Urothelium cell line (cell line): ENCODE measurements at places on chromosomes 6 and 20.
A peak's percentile ranks its signal among the peaks of the same experiment; 100 is the strongest.

GRCh38 chr6:15090745-15091384, 155.0 kb upstream of the JARID2 start:
- no peak for DNase-seq

DNA sequence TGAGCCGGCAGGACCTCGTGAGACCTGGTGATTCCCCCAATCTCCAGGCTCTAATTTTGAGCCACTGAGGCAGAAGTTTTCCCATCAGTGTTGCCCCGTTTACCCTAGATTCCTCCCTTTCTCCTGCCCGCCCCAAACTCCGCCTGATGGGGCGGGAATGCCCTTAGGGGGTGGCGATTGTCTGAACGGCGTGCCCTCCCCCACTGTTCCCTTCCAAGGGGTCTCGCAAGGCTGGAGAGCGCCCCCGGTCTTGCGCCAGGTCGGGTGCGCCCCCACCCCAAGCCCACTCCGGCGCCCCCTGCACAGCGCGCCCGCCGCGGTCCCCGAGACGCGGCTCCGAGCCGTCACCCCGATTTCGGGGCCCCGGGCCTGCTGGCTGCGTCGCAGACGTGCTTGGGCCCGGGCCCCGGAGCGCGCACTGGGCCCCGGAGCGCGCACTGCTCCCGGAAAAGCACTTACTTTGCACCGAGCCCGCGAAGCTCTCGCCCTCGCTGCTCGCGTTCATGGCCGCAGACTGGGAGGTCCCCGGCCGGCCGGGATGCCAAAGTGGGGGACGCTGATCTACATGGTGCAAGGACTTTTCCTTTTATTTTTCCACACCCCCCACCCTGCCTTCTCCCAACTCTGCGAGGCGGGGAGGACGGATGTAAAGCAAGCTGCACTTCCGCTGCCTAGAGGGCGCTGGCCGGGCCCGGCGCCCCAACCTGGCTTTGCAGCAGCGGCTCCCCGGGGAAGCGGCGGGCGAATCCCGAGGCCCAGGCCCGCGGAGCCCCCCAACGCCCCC, at the start of gene ZFP64:
Gene ZFP64 (minus strand): TSS at position 648 of the 784 bp plus-strand sequence. CDS start 143 bp downstream, at position 505.
- peak; percentile 95 for DNase-seq

DNA sequence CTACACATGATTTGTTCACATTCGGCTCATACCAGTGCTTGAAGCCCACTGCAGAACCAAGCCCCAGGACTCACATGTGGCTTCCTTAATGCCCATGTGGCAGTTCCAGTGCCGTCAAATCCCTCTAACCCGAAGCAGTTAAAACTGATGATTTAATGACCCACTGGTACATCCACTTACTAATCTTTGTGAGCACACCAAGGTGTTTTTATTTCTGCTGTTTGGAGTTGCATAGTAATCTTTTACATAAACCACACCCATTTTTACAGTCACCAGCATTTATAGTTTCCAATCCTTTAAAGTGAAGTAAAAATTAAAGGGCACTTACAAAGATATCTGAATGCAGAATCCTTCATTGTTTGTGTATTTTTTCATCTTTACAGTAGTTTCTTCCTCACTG, 232.0 kb downstream of the ANKRD60 start:
- no peak for DNase-seq

GRCh38 chr20:25090492-25091429, 8.8 kb upstream of the VSX1 start:
- peak; percentile 26 for DNase-seq

DNA sequence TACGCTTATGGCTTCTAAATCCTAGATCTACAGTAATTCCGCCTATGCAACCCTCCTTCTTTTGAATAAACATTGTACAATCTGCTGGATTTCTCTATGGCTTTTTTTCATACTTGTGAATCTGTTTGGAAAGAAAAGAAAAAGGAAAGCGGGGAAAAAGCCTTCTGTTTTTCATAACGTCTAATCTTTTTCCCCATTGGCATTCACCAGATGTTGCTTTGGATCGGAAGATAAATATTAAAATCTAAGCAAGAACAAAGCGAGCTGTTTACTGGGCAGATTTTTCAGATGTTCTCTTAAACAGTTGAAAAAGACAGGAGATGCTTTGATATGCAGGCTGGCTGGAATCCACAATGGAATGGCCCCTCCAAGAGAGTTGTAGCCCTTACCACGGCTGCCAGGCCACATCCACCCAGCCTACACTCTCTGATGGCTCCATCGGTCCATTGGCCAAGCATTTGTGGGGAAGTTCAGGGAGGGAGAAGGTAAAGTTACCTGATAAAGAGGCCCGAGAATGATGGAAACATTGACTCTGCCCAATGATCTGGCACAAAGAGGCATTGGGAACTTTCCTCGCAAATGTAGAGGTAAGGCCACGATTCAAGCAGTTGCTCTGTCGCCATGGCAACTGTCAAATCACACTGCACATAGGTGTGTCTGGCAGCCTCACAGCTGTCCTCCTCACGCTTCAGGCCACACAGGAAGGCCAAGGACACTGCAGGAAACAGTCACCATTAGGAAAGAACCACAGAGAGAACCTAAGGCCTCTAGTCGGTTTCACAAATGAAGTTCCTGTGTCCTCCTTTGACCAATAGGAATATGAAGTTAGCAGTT, 70.3 kb downstream of the PKHD1 start:
- DNase-seq = no peak

DNA sequence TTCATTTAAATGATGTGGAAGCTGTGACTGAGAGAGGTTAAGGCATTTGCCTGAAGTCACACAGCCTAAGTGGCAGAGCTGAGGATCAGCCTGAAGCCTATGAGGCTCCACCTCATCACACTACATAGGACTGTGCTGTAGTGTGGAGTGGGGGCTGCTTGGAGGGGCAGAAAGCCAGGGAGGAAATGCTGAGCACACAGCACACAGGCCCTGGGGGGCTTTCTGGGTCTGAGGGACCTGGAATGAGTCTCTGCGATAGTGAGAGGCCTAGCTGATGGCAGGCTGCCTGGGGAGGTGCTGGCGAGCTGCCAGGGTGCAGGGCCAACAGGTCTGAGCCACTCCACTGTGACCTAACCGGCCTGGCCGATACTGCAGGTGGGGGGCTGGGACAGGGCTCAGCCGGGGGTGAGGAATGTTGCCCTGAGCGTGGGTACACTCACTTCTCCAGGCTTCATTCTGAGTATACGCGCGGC, 2.2 kb upstream of the ARHGAP40 start:
- no peak for DNase-seq

DNA sequence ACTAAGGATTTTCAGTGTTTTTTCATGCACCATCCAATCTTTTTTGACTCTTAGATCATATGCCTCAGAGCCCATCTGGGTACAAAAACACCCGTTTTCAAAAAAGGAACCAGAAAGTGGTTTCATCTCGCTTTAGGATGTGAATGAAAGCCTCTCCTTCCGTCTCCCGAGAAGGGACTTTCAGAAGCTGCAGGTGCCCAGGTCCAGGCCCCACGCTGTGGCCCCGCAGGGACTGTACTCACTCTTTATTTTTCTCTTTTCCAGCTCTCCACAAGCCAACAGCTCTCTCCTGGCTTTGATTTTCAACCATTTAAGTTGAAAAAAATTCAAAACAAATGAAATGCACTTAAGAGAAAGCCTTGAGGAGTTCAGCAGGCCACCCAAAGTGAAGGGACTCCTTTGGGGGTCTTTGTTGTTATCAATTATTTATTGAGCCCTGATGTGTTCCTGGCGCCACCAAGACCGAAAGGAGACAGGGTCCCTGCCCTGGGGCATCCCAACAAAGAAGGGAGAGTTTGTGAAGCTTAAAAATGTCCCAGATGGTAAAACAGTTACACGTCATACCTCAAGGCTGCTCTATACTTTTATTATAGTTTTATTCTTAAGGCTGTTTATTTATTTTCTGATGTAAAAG, 467.3 kb downstream of the PREX1 start:
- DNase-seq = no peak

- DNase-seq = no peak
These were observed 300.7 kb downstream of the RNGTT start for GRCh38 chr6:88662653-88663174.

DNA sequence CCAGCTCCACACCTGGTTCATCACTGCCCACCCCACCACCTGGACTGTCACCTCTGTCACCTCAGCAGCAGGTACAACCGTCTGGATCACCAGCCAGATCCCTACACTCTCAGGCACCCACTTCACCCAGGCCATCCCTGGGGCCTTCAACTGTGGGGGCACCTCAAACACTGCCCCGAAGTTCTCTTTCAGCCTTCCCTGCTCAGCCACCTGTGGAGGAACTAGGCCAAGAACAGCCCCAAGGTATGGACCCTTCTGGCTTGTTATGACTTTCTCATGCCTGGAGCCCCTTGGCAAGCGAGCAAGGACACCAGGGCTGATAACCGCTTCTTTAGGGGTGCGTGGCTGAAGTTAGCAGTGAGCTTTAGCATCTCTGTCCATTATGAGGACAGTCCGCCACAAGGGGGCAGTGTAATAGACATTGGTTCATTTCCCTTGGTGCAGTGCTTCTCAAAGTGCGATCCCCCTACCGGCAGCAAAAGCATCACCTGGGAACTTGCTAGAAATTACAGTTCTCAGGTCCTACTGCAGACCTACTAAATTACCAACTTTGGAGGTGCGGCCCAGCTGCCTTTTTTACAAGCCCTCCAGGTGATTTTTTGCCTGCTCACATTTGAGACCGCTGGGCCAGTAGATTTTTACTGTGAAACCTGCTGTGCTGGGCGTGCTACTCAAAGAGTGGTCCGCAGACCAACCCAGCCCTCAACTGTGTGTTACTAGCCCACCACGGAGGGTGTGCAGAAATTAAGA, 32.5 kb downstream of the PNPLA1 start:
- DNase-seq = peak; percentile 85

DNA sequence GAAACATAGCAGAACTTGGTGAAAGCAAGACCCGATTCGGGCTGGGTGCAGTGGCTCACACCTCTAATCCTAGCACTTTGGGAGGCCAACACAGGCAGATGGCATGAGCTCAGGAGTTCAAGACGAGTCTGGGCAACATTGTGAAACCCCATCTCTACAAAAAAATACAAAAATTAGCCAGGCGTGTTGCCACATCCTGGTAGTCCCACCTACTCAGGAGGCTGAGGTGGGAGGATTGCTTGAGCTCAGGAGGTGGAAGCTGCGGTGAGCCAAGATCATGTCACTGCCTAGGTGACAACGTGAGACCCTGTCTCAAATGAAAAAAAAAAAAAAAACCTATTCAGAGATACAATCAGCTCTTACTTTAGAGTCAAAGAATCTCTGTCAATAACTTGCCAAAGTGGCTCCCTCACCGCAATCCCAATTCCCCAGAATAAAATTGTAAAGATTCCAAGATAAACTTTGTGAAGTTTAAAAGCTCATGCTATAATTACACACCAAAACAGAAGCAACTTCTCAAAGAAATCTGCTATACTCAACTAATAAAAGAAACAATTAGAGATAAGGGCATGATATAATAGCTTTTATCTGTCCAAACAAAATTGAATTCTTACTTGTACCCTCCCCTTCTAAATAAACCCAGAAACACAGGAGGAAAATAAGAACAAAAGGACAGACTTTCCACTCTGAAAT, 33.6 kb downstream of the CDK19 start:
- DNase-seq = no peak

DNA sequence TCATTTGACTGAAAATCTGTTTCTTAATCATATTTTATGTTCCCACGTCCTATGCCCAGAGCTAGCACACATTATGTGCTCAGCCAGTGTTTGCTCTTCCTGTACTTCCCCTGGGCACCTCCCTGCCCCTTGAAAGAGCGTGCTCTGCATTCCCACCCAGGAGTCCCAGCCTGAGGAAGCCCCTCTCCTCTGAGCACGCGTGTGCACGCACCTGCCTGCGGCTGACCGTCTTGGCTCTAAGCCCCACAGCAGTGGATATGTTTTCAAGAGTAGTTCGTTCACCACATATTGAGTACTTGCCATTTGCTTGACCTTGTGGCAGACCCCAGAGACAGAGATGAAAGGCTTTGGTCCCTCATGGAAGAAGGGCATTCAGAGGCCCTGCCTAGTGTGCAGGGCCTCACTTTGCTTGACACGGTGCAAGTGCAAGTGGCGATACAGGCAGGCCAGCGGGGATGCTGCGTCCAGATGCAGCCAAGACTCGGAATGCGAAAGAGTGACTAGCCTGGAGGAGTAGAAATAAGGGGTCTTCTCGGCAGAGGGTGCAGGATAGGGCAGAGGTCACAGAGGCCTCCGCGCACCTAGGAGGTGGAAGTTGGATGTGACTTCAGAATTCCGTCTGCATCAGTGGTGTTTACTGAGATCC, 14.1 kb downstream of the SYNDIG1 start:
- no peak for DNase-seq

DNA sequence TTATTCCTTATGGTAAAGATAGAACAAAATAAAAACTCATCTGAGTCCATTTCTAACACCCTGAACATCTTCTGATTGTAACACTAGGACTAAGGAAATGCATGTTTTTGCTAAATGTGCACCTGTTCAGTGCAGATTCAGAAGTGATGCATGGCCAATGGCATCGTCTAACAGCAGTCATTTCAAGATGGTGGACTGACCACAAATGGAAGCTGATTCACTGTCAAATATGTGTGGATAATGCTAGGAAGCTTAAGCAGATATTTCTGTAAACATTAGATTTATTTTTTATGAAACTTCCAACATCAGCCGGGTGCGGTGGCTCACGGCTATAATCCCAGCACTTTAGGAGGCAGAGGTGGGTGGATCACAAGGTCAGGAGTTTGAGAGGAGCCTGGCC, 394.8 kb downstream of the SAMD5 start:
- no peak for DNase-seq

GRCh38 chr6:85111481-85112011, 338.3 kb upstream of the NT5E start:
- DNase-seq = no peak

- DNase-seq = no peak
These were observed 116.8 kb upstream of the BACH2 start for GRCh38 chr6:90413396-90413795.

- peak; percentile 99 for DNase-seq
These were observed at the start of gene CD40 for GRCh38 chr20:46117704-46118467. CD40 (plus strand) TSS chr20:46118314; CDS start chr20:46118344, 30 bp downstream.

- DNase-seq = no peak
These were observed 87.5 kb downstream of the JAG1 start for GRCh38 chr20:10586296-10586695.

GRCh38 chr20:59774921-59775686, 158.3 kb downstream of the SYCP2 start:
- no peak for DNase-seq

DNA sequence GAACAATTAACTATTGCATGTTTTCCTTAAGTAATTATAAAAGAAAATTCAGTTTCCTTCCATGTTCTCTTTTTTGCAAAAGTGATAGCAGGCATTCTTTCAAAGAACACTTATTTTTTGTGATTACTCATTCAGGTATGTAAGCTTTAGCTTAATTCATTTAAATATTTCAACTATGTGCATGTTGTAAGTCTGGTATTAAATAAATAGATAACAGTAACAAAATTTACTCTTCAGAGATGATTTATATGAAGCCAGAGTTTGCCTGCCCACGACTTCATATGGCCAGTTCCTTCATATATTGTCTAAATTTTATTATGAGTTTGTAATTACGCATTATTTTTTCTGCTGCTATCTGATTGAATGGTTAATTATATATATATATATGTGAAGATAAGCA, 110.9 kb downstream of the ADGRG6 start:
- no peak for DNase-seq

- DNase-seq = no peak
These were observed 188.4 kb downstream of the TBX18 start for GRCh38 chr6:84576029-84576428.
